Activated CD4-positive, alpha-beta T cell treated with anti-CD3 and anti-CD28 coated beads for 36 hours (primary cell): ENCODE measurements at places on chromosomes 16 and 17.
A peak's percentile ranks its signal among the peaks of the same experiment; 100 is the strongest.

DNA sequence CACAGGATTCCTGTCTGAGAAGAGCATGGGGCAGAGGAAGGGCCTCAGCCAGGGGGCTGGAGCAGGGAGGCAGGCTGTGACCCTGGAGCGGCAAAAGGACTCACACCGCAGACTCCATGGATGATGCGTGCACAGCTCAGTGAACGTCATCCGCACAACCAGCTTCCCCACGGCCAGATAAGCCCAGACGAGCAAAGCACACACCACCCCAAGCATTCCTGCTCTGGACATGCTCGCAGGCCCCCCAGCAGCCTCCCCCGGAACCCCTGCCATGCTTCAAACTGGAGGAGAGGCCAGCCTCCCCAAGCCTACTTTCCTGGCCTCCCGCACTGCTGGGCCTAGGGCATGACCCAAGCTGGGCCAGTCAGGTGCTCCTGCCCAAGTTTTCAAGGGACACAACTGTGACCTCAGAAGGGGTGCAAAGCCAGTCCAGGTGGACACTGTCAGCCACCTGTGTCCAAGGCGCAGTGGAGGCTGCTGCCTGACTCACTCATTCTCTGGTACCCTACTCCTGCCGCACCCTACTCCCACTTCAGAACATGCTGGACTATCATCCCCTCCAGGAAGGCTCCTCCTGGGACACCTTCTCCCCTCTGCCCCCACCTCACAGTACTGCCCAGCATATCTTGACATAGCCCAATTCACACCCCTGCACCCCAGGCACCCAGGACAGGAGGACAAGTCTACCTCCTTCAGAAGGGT is 4.8 kb downstream of the BCAR1 start:
- peaks cover 9% of the 10 kb centered on the region for H3K27me3 ChIP-seq
- H3K27ac ChIP-seq = no peak overlapping the region
- DNase-seq = no peak
- H3K4me1 ChIP-seq = peaks cover 4% of the 10 kb centered on the region
- H3K4me3 ChIP-seq = no peak overlapping the region
- no peaks in the 10 kb centered on the region for H3K36me3 ChIP-seq

DNA sequence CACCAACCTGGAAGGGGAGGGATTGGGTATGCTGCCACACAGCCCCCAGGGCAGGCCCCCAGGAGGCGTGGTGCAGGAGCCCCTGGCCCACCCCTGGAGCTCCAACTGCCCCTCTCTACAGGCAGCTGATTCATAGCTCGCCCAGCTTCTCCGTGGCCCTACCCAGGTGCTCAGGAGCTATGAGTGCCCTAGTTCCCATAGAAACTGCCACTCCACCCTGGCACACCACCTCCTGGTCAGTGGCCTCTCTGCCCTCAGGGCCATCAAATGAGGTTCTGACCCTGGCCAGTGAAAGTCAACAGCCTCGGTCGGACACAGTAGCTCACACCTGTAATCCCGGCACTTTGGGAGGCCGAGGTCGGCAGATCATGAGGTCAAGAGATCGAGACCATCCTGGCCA is 18.0 kb downstream of the CNGB1 start:
- H3K4me1 ChIP-seq = no peaks in the 10 kb centered on the region
- H3K36me3 ChIP-seq = no peaks in the 10 kb centered on the region
- DNase-seq = no peak
- H3K27ac ChIP-seq = no peak overlapping the region
- H3K4me3 ChIP-seq = no peak overlapping the region

DNA sequence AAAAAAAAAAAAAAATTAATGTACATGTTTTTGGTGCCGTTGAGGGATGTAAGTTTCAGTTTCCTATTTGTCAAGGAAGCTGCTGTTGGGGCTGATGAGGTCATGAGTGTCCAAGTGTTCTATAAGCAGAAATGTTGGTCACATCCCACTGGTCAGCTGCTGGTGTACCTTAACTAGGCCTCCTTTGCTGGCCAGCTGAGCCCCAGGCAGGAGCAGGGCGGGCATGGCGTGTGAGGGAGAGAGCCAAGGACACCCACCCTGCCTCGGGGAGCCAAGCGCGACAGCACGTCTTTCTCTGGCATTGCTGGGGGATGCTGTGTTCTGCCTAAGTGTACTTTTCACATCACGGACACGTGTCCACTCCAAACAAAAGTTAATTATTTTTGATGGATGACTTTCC is 108.1 kb upstream of the CDC42EP4 start:
- no peak overlapping the region for H3K27ac ChIP-seq
- no peaks in the 10 kb centered on the region for H3K27me3 ChIP-seq
- no peak for DNase-seq
- no peaks in the 10 kb centered on the region for H3K4me1 ChIP-seq
- no peaks in the 10 kb centered on the region for H3K36me3 ChIP-seq

- H3K27me3 ChIP-seq = no peaks in the 10 kb centered on the region
- DNase-seq = no peak
These were observed 8.0 kb downstream of the KIAA0753 start for GRCh38 chr17:6632530-6632929.

- peaks cover 48% of the 10 kb centered on the region for H3K4me1 ChIP-seq
- H3K36me3 ChIP-seq = peaks cover 5% of the 10 kb centered on the region
- no peak for DNase-seq
- H3K27me3 ChIP-seq = no peaks in the 10 kb centered on the region
- no peak overlapping the region for H3K27ac ChIP-seq
These were observed 88.3 kb upstream of the PLEKHM1 start for GRCh38 chr17:45578516-45579455.

DNA sequence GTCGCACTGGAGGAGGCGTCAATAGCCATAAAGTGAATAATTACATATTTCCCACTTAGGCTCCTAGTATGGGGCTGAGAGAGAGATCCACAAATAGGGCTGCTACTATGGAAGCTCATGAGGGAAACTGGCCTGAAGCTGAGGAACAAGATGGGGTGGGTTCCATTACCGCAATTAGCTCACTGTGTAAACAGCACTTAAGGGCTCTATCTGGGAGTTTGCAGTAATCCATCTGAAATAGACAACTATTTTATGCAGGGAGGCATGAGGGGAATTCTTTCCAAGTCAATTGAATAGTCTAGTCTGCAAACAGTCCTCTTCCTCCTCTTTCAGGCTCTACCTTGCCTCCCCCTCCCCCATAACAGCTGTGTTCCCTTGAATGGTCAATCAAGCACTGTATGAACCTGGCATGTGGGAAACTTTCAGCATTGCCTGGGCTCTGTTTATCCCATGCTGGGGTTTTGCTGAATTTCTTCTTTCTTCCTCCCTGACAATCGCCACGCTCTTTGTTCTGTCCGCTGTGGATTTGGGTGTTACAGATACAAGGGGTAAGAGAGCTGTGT is 56.1 kb upstream of the MAF start:
- H3K4me3 ChIP-seq = no peak overlapping the region
- no peaks in the 10 kb centered on the region for H3K27me3 ChIP-seq
- no peak for DNase-seq
- H3K27ac ChIP-seq = no peak overlapping the region

DNA sequence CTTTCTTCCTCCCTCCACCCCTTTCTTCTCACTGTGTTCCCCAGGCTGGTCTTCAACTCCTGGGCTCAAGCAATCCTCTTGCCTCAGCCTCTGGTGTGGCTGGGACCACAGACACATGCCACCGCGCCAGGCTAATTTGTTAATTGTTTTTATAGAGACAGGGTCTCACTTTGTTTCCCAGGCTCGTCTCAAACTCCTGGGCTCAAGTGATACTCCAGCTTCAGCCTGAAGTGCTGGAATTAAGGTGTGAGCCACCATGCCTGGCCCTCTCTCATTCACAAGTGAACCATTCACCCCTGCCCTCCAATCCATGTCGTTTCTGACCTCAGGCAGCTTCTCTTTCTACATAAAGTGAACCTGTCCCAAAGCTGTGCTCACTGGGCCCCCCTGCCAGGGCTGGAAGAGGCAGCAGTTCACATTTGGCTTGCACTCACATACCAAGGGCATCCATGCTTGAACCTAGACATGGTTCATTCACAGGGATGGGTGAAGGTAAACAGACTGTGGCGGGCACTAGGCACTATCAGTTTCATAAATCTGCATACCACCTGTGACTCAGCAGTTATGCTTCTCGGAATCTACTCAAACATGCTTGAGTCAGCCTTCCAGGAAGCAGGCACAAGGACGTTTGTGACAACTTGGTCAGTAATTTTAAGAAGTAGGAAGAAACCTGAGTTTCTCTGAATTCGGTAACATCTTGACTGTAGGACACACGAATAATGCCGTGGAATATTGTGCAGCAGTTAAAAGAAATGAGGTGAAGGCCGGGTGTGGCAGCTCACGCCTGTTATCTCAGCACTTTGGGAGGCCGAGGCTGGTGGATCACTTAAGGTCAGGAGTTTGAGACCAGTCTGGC is 6.0 kb upstream of the RNF213 start:
- H3K27ac ChIP-seq = peak overlapping the region; percentile 97
- H3K4me3 ChIP-seq = peak overlapping the region; percentile 64
- no peaks in the 10 kb centered on the region for H3K27me3 ChIP-seq
- H3K36me3 ChIP-seq = peaks cover 2% of the 10 kb centered on the region
- H3K4me1 ChIP-seq = peaks cover 71% of the 10 kb centered on the region
- DNase-seq = peak; percentile 83

DNA sequence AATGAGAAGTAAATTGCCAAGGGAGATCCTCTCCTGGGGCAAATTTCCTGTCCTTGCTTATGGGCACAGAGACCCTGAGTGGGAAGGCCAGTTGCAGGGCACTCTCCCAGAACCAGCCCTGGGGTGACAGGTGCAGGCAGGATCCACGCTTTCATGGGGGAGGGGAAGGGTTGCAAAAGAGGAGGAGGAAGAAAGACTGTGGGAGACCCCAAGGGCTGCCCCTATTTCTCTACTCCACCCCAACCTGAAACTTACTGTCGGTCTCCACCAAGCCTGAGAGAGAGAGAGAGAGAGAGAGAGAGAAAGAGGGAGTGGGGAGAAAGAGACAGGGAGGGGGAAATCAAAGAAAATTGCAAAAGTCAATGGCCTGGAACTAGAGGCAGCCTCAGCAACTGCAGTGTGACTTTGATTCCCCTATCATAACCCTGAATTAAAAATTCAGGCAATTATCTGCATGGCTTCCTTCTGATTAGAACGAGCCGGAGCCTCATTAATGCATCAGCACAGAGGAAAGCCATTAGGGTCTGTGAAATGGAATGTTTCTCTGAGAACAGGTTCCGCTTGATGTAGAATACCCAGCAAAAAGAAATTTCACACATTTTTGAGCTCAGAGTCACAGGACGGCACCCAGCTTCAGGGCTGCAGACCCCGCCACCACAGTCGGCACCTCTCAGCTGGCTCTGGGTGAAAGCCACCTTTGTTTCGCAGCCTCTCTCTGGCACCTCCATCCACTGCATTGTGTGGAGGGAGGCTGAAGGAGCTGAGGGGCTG is 45.1 kb upstream of the HNF1B start:
- H3K4me3 ChIP-seq = no peak overlapping the region
- no peak overlapping the region for H3K27ac ChIP-seq
- H3K27me3 ChIP-seq = peaks cover 23% of the 10 kb centered on the region
- no peak for DNase-seq
- H3K36me3 ChIP-seq = no peaks in the 10 kb centered on the region

DNA sequence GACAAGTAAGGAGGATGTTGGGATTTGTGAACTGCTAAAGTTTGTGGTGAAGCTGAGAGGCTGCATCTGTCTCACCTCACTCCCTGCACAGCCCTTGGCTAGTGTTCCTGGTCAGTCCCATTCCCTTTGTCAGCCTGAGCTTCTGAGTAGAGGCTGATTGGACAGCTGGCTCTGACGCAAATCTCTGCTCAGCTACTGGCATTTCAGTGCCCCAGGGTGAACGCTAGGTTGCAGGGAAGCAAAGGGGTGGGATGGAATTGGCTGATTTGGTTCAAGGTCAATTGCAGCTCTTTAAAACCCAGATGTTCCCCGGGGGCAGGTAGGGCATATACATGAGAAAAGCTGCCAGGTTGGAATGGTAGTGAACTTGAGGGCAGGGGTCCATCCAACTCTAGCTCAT is 23.1 kb upstream of the CNOT1 start:
- H3K27me3 ChIP-seq = no peaks in the 10 kb centered on the region
- H3K4me1 ChIP-seq = no peaks in the 10 kb centered on the region
- no peak overlapping the region for H3K4me3 ChIP-seq
- no peaks in the 10 kb centered on the region for H3K36me3 ChIP-seq
- DNase-seq = no peak
- H3K27ac ChIP-seq = no peak overlapping the region

GRCh38 chr17:1351971-1352370 is 48.1 kb downstream of the YWHAE start:
- H3K4me1 ChIP-seq = peaks cover 20% of the 10 kb centered on the region
- no peak overlapping the region for H3K4me3 ChIP-seq
- no peaks in the 10 kb centered on the region for H3K27me3 ChIP-seq
- peaks cover 58% of the 10 kb centered on the region for H3K36me3 ChIP-seq
- H3K27ac ChIP-seq = peak overlapping the region; percentile 31
- DNase-seq = no peak

GRCh38 chr17:69239611-69240600 is 11.3 kb upstream of the ABCA10 start:
- no peaks in the 10 kb centered on the region for H3K27me3 ChIP-seq
- DNase-seq = no peak
- no peak overlapping the region for H3K27ac ChIP-seq

DNA sequence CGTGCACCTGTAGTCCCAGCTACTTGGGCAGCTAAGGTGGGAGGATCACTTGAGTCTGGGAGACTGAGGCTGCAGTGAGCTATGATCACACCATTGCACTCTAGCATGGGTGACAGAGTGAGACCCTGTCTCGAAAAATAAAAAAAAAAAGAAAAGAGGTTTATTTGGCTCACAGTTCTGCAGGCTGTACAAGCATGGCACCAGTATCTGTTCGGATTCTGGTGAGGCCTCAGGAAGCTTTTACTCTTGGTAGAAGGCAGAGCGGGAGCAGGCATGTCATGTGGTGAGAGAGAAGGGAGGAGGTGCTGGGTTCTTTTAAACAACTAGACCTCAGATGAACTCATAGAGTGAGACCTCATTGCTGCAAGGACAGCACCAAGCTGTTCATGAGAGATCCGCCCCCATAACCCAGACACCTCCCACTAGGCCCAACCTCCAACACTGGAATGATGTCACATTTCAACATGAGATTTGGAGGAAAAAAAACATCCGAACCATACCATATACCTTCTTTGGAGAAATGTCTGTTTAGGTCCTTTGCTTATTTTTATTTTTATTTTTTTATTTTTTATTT is 10.3 kb upstream of the RMI2 start:
- H3K4me1 ChIP-seq = peaks cover 3% of the 10 kb centered on the region
- H3K36me3 ChIP-seq = no peaks in the 10 kb centered on the region
- no peak overlapping the region for H3K27ac ChIP-seq
- no peaks in the 10 kb centered on the region for H3K27me3 ChIP-seq

- H3K36me3 ChIP-seq = peaks cover 10% of the 10 kb centered on the region
- no peak for DNase-seq
- peak overlapping the region; percentile 24 for H3K27ac ChIP-seq
These were observed 5.5 kb downstream of the CACNB1 start for GRCh38 chr17:39191750-39192510.

- no peaks in the 10 kb centered on the region for H3K4me1 ChIP-seq
- H3K4me3 ChIP-seq = no peak overlapping the region
These were observed 5.8 kb upstream of the ADGRG1 start for GRCh38 chr16:57622361-57623250.

- no peaks in the 10 kb centered on the region for H3K36me3 ChIP-seq
- DNase-seq = peak; percentile 16
- peak overlapping the region; percentile 33 for H3K27ac ChIP-seq
- no peaks in the 10 kb centered on the region for H3K27me3 ChIP-seq
- H3K4me3 ChIP-seq = no peak overlapping the region
These were observed 74.9 kb upstream of the ZFHX3 start for GRCh38 chr16:73122604-73123391.
